ENCODE measurements at places on chromosomes 7 and 10.

- no peak for DNase-seq
Measured at GRCh38 chr7:92785923-92786322, 50.5 kb downstream of the CDK6 start.

- DNase-seq, result no peak
Measured at GRCh38 chr7:41967156-41967555, 264.3 kb upstream of the INHBA start.

GRCh38 chr7:52320610-52321009 is 714.8 kb upstream of the POM121L12 start:
- DNase-seq, result no peak

- DNase-seq, result no peak
Measured at GRCh38 chr7:40531956-40532355, 397.2 kb downstream of the SUGCT start.
